Tibial nerve (tissue), 4 donors: ENCODE measurements at places on chromosomes 6 and 20. TPM values are rescaled to one million over a fixed set of nuclear protein-coding genes. Genes with fewer than 3 reads are reported as not detected.

CRIP3 gene
- not detected for total RNA-seq

DNA sequence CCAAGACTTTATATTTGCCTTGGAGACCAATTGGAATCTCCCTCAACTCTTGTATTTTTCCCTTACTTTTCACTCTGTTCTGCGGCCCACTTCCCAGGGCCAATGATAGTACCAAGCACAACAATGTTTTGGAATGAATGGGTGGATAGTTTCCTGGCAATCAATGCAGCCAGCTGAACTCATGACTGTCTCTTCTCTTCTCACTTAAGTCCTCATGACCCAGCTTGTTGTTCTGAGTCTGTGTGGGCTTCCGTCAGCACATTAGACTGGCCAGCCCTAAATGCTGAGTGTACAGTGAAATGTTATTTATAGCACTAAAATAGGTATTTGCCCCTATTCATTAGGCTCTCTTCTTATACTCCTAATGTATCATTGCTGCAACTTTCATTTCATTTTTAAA is 5.6 kb upstream of the MBOAT1 start:
- H3K4me1 ChIP-seq: peaks cover 27% of the 10 kb centered on the region
- H3K27ac ChIP-seq: peak overlapping the region; percentile 75
- DNase-seq: peak; percentile 31
- H3K4me3 ChIP-seq: no peak overlapping the region
- no peaks in the 10 kb centered on the region for H3K27me3 ChIP-seq

GRCh38 chr6:131379948-131380347 is 193.1 kb upstream of the ARG1 start:
- no peaks in the 10 kb centered on the region for H3K4me1 ChIP-seq
- no peaks in the 10 kb centered on the region for H3K36me3 ChIP-seq
- no peaks in the 10 kb centered on the region for H3K27me3 ChIP-seq
- no peak overlapping the region for H3K4me3 ChIP-seq
- H3K27ac ChIP-seq: no peak overlapping the region

DNA sequence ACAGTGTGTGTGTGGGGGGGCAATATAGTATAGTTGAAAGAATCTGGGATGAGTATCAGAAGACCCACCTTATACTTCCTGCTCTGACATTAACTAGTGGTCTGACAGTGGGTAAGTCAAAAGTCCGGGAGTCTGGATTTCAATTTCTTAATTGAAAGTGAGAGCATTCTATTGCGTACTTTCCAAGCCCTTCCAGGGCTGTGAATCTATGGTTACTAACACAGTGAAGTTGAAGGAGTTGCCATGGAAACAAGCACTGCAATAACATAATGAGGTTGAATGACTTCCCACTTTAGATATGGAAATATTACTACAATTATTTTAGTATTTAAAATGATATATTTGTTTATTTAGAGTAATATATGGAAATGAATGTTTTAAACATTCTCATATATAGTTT is 80.2 kb downstream of the MLIP start:
- DNase-seq: no peak
- H3K27ac ChIP-seq: no peak overlapping the region
- no peak overlapping the region for H3K4me3 ChIP-seq

GRCh38 chr6:41334482-41335040 is 847 bp upstream of the NCR2 start:
- H3K4me3 ChIP-seq: no peak overlapping the region
- no peaks in the 10 kb centered on the region for H3K36me3 ChIP-seq
- no peaks in the 10 kb centered on the region for H3K27me3 ChIP-seq
- no peaks in the 10 kb centered on the region for H3K4me1 ChIP-seq

DNA sequence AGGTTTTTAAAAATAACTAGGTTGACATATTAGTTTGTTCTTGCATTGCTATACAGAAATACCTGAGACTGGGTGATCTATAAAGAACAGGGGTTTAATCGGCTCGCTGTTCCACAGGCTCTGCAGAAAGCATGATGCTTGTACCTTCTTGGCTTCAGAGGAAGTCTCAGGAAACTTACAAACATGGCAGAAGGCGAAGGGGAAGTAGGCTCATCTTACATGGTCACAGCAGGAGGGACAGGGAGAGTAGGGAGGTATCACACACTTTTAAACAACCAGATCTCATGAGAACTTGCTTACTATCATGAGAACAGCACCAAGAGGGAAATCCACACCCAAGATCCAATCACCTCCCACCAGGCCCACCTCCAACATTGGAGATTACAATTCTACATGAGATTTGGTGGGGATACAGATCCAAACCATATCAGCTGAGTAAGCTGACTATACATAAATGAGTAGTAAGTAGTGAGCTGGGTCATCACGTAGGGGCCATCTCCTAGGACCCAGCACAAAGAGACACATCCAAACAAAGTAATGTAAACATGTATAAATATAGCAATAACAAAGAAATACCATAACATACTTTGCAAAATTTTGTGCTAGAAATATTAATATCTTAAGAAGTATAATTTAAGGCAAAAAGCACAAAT is 31.4 kb upstream of the SIRPG start:
- H3K27ac ChIP-seq: no peak overlapping the region
- no peak for DNase-seq
- H3K36me3 ChIP-seq: no peaks in the 10 kb centered on the region

DNA sequence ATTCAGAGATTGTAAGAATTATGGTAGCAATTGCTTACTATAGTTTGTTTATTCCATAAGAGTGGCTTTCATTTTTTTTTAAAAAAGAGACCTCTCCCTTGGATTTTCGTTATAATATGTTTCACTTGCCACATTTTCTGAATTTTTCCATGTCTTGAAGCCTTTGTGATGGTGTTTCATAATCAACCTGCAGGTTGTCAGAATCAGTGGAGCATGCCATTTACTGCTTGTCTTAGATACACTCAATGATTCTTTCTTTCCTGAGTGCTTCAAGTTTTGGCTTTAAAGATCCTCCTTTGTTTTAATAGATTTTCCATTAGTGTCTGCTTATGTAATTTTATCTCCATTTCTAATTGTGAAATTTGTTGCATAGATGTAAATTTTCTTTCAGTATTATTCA is 31.2 kb downstream of the KCNQ5 start:
- no peak overlapping the region for H3K27ac ChIP-seq
- no peaks in the 10 kb centered on the region for H3K36me3 ChIP-seq
- no peaks in the 10 kb centered on the region for H3K4me1 ChIP-seq
- H3K4me3 ChIP-seq: no peak overlapping the region
- no peak for DNase-seq
- H3K27me3 ChIP-seq: no peaks in the 10 kb centered on the region

CCN2 gene
- total RNA-seq: 362 TPM

GRCh38 chr6:160945516-160946177 is 45.9 kb upstream of the MAP3K4 start:
- DNase-seq: no peak
- H3K4me1 ChIP-seq: no peaks in the 10 kb centered on the region
- H3K36me3 ChIP-seq: no peaks in the 10 kb centered on the region
- H3K4me3 ChIP-seq: no peak overlapping the region
- H3K27ac ChIP-seq: no peak overlapping the region

DNA sequence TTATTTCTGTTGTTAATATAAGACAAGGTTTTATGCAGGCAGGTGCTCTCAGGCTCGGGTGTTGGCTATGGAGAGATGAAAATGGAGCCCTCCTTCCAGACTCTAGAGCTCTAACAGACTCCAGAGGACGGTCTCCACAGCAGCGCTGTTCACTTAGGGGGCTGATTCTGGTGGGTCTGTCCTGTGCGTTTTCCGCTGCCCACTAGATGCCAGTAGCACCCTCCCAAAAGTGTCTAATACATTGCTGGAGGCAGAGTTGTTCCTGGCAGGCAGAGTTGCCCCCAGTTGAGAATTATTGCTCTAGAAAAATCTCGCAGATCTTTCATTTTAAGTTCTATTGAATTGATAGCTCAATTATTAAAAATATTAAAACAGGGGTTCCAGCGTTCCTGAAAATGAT is 109.9 kb downstream of the MAP3K4 start:
- no peaks in the 10 kb centered on the region for H3K4me1 ChIP-seq
- no peak for DNase-seq
- no peak overlapping the region for H3K27ac ChIP-seq
- H3K36me3 ChIP-seq: peaks cover 11% of the 10 kb centered on the region

GRCh38 chr6:5359417-5359816 is 98.1 kb downstream of the FARS2 start:
- no peak overlapping the region for H3K4me3 ChIP-seq
- no peak for DNase-seq
- H3K4me1 ChIP-seq: peaks cover 5% of the 10 kb centered on the region
